ENCODE measurements at places on chromosomes 2 and 18.

DNA sequence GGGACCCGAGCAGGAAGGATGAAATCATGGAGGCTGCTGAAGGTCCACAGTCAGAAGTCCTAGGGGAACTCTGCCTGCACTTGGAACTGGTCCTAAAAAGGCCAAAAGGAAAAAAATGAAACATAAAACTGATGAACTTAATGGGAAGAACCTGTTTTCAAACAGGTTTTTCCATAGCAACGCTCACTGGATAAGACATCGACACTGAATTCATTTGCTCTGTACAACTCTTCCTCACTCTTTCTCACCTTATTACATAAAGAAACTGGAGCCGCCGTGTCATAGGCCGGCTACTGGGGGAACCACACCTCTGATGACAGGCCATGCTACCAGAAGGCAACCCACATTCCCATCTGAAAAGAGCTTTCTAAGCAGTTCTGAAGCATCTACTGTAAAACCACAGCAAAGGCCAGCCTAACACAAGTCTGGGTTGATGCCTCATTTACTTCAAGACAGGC, 83.6 kb downstream of the FARSB start:
- no peak for DNase-seq

GRCh38 chr18:57466307-57466706, 31.1 kb downstream of the ONECUT2 start:
- DNase-seq, result no peak

DNA sequence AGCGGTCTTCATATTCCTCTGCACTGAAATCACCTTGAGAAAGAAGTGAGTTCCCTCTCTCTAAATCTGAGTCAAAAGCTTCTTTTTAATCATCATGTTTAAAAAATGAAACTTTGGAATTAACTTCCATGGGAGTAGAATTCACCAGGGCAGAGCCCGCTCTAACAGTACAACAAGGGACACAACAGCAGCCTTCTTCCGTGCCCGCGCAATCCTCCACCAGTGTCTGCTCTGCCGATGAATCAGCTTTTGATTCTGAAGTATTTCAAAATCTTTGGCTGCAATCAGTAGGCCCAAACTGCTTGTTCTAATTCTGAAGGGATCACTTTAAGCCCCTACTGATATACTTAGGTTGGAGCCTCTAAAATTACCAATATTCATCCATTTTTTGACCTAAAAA, 76.9 kb downstream of the USP40 start:
- DNase-seq, result no peak

- DNase-seq, result no peak
Observed at GRCh38 chr2:119837759-119838158, 78.0 kb downstream of the PTPN4 start.

GRCh38 chr18:37391698-37392548, 173.7 kb downstream of the CELF4 start:
- DNase-seq, result no peak

DNA sequence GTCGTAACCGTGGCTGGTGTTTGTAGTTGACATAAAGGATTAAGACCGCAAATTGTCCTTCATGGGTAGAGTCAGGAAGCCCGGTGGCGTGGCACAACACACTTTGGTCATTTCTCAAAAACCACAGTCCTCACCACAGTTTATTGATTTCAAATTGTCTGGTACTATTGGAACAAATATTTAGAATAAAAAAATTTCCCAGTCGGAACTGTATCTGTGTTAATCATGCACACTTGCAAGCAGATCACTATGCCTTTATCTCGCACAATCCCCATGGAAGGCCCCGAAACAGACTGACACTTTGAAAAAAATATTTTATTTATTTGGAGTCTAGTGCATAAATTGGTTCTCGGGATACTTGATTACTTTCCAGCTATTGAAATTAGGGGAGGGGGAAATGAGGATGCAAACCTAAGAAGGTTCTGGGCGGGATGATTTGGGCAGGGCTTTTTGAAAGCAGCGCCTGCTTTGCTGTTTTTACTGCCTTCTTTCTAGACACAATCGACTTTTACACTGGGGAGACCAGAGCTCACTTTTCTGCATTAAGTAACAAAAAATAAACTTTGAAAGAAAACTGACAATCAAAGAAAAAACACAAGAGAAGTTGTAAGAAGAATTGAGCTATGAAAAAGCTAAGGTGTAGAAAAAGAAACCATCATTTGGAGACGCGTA, 15.4 kb upstream of the HOXD1 start:
- no peak for DNase-seq

DNA sequence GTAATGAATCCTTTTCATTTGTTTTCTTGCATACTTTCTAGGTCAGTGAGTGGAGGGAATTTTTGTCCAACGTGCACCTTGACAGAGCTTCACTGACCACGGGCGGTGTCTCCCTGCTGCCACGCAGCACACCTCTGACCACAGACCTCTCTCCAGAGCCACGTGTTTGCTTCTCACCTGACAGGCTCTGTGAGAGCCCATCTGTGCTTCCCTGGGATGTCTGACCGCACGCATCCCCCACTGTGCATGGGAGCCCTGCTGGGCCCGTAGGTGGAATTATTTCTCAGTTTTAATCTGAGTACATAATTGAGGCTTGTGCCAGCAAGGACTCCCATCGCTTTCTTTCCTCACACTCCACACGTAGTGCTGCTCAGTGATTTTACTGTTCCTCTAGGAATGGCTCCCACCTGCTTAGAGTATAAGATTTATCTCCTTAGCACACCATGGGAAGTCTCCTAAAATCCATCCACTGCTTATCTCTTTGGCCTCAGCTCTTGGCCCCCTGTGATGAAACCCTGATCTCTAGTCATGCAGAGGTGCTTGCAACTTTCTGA, 482.6 kb downstream of the TSN start:
- no peak for DNase-seq

- DNase-seq, result no peak
Observed at GRCh38 chr18:8097927-8098326, 511.3 kb upstream of the RAB12 start.

DNA sequence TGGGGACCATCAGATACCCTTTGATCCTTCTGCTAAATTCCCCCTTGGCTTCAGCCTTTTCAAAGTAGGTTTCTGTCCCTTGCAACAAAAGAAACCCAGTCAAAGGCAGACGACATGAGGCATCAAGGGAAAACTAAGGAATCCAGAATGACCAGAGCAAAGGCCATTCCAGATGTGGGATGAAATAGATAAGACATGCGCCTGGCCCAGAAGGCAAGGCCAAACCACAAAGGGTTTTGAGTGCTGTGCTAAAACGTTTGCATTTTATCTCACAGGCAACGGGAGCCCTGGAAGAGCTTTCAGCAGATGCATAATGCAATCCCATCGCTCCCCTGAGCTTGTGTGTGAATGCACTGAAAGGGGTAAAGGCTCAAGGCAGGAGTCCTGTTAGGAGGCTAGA, 17.7 kb downstream of the CXCR1 start:
- no peak for DNase-seq

GRCh38 chr2:234286118-234286598, 210.7 kb downstream of the ARL4C start:
- DNase-seq, result no peak

- DNase-seq, result no peak
Observed at GRCh38 chr18:79917169-79917852, 34.1 kb downstream of the SLC66A2 start.

DNA sequence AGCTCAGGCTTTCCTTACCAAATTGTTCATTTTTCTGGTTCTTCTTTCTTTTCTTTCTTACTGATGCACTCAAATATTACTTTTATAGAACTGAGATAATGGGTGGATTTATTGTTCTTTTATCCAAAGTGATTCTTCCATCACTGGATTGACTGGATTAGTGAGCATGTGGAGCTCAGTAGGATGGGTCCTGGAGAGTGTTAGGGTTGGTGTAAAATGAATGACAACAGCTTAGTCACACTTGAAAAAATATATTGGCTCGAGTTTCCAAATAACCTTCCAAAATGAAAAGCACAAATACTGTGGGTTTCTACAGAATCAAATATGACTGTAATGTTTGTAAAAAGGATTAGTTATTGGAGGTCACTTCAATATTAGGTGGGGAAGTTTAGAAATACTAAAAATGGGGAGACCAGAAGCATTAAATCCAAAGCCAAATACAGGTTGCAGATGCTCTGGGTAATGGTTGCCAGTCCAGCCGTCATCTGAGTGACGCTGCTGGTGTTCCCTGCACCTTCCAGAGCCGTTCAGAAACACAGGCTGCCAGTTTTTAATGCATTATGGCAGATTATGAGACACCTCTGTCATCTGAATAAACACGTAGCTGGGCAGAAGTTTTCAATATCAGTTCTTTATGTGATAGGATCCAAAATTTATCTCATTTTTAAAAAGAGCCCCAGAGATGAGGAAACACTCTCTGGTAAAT, 294.8 kb upstream of the NRP2 start:
- no peak for DNase-seq

DNA sequence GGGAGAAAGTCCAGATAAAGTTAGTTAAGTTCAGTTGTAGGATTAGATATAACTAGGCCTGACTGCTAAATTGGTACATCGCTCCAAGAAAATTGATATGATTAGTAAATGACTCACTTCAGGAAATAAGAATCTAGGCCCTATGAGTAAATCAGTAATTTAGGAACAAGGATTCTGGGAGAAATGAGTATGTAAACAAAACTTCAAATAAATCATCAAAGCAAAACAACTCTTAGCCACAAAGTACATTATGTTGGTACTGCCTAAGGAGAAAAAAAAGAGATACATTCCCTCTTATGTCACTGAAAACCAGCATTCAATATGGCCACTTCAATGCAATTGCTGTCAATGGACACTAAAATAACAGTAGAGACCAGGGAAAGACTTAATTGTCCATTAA, 529.1 kb downstream of the ZNF804A start:
- DNase-seq, result no peak

GRCh38 chr2:157587576-157587975, 41.1 kb downstream of the ACVR1C start:
- no peak for DNase-seq

GRCh38 chr2:29351916-29352591, 236.8 kb downstream of the CLIP4 start:
- no peak for DNase-seq

- DNase-seq, result no peak
Observed at GRCh38 chr18:13239171-13239956, 20.8 kb downstream of the LDLRAD4 start.

DNA sequence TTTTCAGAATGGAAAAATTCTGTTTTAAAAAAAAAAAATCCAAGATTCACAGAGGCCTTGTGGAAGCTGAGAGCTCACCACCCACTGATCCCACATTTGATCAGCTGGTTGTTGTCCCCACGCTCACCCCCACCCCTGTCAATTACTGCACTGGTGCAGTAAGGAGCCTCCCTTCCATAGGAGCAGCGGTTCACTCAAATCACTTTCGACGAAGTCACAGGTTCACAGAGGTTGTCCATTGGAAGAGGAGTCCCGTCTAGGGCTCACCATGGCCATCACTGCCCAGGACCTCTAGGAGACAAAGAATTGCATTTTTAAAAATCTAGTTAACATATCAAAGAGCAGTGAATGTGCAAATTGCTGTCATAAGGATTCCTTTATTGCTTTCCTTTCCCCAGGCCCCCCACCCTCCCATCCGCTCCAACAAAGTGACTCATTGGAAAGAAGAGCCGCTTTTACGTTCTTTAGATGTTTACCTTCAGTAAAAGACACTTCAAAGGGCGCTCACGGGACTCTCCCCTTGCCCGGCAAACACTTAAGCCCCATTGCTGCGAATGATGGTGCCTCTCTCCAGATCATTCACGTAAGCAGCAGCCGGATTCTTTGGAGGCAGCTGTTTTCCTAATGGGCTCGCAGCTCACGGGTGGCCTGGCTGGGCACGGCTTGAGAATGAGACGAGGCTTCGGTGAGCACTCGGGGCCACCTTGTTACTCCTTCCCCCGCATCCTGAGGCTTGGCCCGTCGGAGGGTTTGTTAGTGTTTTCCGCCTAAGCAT, 165.5 kb upstream of the SALL3 start:
- no peak for DNase-seq

Measured in NB4 (cell line).